NCI-H1417 (cell line): ENCODE measurements at places on chromosomes 11 and 22.

DNA sequence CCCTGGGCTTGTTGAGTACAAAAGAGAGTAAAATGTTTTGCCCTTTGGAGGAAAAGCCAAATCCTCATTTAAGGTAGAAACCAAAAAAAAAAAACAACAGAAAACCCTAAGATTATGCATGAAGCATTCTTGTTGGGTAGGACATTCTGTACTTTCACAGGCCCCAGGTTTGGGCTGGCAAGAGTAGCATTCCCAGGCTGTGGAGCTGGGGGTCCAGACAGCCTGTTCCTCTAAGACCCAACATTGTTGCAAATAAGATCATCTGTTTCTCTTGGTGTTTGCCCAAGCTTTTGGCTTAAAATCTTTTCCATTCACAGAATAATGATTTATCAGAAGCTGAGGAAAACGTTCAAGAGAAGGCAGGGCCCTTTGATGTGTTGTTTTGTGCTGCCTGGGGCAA, 123.8 kb downstream of the MICAL2 start:
- no peak for DNase-seq

DNA sequence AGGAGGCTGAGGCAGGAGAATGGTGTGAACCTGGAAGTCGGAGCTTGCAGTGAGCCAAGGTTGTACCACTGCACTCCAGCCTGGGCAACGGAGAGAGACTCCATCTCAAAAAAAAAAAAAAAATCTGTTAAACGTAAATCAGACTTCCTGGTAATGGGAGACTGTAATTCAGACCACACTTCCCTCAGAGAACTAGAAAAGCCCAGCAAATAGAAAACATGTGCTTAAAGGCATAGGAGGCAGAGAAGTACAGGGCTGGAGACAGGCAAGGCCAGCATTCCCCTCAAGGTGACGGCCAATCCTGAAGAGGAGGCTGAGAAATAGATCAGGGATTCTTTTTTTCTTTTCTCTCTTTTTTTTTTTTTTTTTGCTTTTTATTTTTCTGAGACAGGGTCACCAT, 8.2 kb downstream of the GGT5 start:
- DNase-seq = no peak

DNA sequence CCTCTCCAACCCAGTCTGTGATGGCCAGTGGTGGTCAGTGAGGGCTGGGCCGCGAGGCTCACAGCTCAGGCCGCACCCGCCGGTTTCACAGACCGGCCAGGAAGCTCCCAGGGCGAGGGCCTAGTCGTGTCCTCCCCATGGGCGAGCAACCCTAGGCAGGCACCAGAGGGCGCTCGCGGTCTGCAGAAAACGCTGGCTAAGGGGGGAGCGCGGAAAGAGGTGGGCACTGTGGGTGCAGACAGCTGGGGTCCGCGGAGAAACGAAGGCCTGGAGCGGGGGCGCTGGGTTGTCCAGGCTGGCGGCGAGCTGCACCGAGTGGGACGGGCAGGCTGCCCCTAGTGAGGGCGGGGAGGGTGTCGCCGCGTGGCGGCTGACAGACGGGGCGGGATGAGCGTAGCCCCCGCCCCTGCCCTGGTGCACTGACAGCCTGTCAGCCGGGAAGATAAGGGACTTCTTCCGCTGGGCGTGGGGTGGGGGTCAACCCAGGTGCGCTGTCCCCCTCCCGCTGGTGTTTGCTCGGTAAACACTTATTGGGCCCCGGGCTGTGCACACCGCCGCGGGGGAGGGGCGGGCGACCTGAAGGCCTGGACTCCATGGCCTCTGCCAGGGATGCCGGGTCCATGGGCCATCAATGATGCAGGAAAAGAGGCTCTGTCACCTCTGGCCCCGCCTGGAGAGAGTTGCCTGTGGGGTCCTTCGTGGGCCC, 7.5 kb downstream of the GP1BB start:
- peak; percentile 84 for DNase-seq

GRCh38 chr11:20004866-20005265, 155.4 kb downstream of the DBX1 start:
- no peak for DNase-seq

- no peak for DNase-seq
Measured at GRCh38 chr11:6855971-6856541, 6.8 kb upstream of the OR10A2 start.

DNA sequence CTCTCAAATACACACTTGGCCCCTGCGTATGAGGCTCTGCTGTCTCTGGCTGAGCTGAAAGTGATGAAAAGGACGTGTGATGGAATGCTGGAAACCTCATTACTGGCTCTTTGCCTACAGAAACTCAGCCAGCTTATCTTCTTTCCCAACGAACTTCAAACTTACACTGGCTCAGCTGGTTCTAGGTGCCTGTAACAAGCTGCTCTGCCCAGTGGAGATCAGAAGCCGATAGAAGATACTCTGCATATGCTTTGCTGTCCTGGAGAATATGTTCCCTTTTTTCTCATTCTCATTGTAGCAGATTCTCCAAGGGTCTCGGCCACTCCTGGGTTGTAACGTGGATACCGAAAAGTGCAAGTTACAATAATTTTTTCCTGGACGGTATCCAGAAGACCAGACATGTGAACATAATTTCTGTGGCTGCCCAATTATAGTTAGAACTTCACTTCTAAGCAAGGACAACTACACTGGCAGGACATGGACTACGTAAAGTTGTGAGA, 405.3 kb upstream of the CCDC90B start:
- DNase-seq = no peak

DNA sequence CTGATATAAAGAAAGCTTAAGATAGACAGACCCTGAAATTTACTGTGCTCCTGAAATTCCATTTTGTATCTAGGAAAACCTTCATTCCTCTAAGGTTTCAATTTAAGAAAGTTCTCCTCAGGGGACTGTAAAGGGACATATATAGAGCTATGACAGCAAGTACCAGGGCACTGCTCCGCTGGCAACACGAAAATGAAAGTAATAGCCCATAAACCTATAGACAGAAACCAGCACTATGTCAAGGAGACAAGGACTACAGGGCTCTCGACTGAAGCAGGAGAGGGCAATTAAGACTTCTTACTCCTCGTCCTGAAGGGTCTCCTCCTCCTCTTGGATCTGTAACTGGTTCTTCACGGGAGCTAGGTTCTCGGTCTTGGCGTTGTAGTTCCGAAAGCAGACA, 6.9 kb downstream of the FEZ1 start:
- no peak for DNase-seq

GRCh38 chr22:43878831-43879550, 12.8 kb downstream of the PNPLA5 start:
- DNase-seq = no peak

GRCh38 chr11:61144511-61145179, 16.6 kb downstream of the VPS37C start:
- no peak for DNase-seq

DNA sequence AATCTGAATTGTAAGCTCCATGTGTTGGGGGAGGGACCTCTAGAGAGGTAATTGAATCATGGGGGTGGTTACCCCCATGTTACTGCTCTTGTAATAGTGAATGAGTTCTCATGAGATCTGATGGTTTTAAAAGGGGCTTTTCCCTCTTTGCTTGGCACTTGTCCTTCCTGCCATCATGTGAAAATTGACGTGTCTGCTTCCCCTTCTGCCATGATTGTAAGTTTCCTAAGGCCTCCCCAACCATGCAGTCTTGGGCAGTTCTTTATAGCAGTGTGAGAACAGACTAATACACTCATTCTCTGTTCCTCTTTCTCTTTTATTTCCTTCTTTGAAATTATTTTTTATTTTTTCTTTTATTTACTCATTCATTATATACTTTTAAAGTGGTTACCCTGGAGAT, 239.4 kb downstream of the CSNK2A3 start:
- DNase-seq = no peak
